Brain microvascular endothelial cell (primary cell): ENCODE measurements at places on chromosomes 16 and 17.

GRCh38 chr16:50371936-50372595 lies 3.3 kb upstream of the BRD7 start:
- DNase-seq: no peak

DNA sequence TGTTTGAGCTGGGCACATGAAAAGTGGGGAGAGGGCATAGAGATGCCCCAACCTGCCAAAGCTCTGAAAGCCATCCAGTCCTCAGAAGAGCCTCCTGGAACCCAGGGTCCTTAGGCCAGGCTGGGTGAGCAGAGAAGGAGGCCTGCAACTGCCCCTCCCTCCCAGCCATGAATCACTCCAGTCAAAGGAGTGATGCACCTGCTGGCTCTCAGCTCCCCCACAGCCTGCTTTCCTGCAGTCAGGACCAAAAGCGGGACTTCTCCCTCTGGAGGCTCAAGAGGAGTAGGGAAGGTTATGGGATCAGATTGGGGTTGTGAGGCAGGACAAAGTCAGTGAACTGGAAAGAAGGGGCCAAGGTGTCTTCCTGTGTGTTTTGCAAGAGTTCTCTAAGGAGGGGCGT lies 145.6 kb downstream of the TMEM132E start:
- DNase-seq: no peak

DNA sequence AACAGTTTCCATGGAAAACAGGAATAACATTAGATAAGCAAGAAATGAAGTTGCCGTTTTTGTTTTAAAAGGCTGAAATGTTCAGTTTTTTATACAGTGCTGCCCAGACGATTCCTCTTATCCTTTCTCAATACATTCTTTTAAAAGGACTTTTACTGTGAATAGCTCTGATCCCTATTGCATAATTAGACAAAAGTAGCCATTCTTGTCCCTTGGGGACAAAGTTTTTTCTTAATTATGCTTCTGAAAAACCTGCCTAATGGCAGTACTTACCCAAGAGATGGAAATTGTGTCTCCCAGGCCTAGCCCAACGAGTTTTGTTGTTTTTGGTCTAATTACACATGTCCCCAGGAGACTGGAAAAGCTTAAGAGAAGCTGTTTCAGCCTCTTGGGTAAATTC lies 27.6 kb downstream of the NXPH3 start:
- DNase-seq: no peak

DNA sequence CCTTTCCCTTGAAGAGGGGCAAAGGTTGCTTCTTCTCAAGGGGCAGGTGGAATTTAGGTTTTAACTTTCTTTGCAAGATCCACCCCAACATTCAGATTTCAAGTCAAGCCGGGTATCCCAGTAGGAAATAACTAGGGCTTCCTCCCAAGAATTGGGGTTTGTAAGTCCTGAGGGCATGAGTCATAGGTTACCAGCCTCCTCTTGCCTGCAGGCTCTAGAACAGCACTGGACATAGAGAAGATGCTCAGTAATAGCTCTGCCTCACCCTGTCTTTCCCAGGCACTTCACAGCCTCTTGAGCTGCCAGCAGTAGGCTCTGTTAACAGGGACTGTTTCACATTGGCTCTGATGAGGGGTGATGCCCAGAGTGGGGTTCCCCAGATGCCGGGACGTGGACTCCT lies 35.8 kb upstream of the ZFP90 start:
- no peak for DNase-seq

GRCh38 chr17:19724501-19725420 lies 8.4 kb upstream of the SLC47A2 start:
- no peak for DNase-seq

- DNase-seq: no peak
Observed at GRCh38 chr16:86319585-86320236, 190.6 kb upstream of the FOXF1 start.
